ENCODE measurements at places on chromosomes 1 and 21.
A peak's percentile ranks its signal among the peaks of the same experiment; 100 is the strongest.

DNA sequence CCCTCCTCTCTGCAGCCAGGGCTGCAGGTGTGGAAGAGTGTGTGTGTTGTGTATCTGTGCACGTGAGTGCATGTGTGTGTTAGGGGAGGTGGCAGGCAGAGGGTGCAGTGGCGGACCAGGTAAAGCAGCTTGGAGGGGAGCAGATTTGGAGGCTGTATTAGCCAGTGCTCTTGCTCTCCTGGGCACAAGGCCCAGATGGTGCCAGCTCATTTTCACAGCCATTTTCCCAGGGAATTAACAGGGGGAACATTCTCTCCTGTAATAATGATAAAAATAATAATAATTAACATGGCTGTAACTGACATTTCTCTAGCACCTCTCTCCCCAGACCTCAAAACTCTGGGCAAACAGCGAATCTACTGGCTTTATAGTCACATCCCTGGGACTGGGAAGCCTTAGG lies 43.6 kb downstream of the LRRN2 start:
- no peak for DNase-seq

GRCh38 chr1:223525957-223526356 lies 132.7 kb downstream of the CCDC185 start:
- DNase-seq: no peak

GRCh38 chr21:42122808-42123207 lies 51.7 kb downstream of the UMODL1 start:
- no peak for DNase-seq

- peak; percentile 85 for DNase-seq
These were observed 656.4 kb downstream of the LTN1 start for GRCh38 chr21:28336314-28336713.

DNA sequence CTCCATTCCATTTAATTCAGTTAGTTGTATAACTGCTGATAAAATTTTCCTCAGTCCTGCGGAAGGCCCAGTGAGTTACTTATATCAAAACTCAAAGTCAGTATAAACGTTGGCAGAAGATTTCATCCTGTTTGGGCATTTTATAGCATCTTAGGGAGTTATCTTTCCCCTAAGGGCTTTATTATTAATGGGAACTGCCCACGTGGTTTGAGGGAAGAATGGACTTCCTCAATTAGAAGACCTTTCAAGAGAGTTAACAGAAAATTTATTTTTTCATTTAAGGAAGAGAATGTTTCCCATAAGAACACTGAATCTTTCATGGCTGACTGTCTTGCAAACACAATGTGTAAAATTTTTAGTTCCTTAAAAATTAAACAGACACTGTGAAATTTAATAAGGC lies 400.1 kb downstream of the NEGR1 start:
- peak; percentile 78 for DNase-seq

DNA sequence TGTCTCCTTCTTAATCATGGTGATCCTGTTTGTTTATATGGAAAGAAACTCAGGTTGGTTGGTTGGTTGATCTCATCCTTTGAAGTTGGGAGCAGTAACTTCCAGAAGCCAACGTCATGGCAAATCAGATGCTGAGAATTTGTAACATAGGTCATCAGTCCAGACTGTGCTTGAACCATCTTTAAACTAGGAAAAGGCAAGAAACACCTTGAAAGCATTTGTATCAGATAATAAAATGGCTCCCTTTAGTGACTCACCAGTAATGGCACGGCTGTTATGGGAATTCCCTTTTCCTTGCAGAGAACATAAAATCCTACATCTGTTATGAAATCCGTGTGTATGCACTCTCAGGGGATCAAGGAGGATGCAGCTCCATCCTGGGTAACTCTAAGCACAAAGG lies 58.1 kb downstream of the SERBP1 start:
- DNase-seq: no peak

DNA sequence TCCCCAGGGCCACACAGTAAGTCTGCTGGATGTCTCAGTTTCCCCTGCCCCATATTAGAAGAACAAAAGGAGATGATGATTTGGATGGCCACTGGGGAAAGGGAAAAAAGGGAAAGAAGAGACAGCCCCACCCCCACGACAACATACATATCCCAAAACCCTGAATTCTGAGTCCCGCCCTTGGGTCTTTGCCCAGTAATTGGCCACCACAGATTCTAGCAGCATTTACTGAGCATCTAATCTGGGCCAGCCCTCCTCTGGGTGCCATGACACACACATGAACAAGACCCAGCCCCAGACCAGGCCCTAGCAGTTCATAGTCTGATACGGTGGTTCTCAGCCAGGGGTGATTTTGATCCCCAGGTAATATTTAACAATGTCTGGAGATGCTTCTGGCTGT lies 5.2 kb upstream of the TTC4 start:
- no peak for DNase-seq

DNA sequence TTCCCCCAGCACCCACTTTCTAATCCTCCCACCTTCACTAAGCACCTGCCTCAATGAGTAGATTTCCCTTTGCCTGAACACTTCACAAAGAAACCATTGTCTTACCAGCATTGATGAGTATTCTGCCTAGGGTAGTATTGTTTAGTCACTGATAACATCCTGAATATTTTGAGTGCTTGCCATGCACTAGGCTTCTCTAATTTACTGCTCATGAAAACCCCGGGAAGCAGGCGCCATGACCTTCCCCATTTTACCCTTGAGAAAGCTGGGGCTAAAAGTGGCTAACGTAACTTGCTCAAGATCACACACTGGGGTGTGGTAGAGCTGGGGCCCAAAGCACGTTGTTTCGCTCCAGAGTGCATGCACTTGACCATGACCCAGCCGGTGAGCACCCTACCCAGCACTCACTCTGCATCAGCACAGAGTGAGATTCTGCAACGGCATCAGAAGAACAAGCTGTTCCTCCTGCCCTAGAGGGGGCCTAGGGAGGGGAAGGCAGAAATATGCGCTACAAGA lies 10.6 kb upstream of the F3 start:
- no peak for DNase-seq

Measured in OCI-M1 (cell line).